ENCODE measurements at places on chromosomes 1 and 21.
A peak's percentile ranks its signal among the peaks of the same experiment; 100 is the strongest.

DNA sequence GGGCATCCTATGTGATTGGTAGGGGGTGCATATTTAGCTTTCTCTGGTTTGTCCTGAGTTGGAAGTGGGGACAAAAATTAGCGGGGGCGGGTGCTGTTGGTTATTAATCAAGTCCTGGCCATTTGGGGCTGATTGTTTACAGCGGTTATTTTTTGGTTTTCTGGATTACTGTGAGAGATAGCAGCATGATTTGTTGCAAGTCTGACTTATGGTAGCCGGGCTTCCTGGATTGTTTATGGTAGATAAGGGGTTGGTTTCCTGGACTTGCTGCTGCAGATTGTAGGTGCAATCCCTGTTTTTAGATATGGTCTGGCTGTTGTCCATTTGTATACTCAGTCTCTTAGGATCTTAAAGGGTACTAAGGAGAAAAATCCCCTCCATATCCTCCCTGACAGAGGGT lies 12.1 kb upstream of the PROK1 start:
- no peak for DNase-seq

- DNase-seq = no peak
These were observed 1.9 kb upstream of the CFH start for GRCh38 chr1:196649990-196650389.

DNA sequence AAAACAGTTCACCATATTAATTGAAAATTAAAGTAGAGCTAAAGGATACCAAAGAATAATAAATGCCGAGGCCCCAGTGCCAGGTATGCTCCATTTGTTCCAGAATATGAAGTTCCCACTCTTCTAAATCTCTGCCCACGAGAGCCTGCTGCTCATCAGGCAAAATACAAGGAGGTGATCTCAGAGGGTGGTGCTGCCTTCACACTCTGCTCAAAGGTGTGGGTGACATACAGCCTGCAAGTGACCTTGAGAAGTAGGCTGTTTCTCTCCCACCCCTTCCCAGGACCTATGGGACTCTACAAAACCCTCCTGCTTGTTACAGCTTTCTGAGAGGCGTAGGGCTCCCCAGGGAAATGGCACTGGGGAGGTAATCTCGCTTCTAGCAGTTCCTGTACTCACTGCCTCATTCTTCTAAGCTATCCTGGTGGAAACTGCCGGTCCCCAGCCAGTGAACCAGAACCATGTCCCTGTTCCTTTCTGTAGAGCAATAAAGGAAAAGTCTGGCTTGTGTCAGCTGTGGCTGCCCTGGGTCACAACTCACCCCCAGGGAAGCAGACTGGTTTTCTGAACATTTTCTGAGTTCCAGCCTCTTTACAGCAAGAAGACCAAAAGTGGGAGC lies 26.9 kb upstream of the DPT start:
- DNase-seq = no peak

GRCh38 chr1:74703386-74704182 lies 29.3 kb downstream of the CRYZ start:
- no peak for DNase-seq

GRCh38 chr21:17783481-17784179 lies 35.5 kb downstream of the C21orf91 start:
- peak; percentile 45 for DNase-seq

- DNase-seq = no peak
These were observed 6.2 kb downstream of the MED8 start for GRCh38 chr1:43383449-43383848.

DNA sequence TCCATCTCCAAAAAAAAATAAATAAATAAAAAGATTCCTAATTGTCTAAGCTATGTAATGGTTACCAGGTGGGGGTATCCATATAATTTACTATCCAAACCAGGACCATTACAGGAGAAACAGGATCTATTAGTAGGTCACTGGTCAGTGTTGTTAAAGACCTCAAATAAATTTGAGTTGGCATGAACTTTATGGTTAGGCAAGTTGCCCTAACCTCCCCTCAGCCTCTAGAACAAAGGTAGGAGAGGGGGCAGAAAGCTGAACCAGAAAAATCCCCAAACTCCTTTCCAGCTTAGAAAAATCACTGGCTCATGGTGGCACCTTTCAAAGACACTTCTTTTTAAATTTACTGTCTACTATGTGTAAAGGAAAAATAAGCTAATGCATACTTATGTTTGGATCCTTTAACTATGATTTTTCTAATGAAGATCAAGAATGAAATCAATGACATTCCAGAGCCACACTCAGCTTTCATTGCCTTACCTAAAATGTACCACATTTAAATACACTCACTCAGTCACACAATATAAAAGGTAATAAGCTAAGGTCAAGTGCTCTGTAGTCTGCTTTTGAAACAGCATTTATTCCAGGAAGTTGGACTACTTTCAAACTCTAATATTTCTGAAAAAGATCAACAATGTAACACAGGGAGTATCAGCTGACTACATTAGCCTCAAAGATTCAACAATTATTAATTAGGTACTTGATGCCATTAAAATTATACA lies 13.8 kb downstream of the EIF4G3 start:
- DNase-seq = no peak

DNA sequence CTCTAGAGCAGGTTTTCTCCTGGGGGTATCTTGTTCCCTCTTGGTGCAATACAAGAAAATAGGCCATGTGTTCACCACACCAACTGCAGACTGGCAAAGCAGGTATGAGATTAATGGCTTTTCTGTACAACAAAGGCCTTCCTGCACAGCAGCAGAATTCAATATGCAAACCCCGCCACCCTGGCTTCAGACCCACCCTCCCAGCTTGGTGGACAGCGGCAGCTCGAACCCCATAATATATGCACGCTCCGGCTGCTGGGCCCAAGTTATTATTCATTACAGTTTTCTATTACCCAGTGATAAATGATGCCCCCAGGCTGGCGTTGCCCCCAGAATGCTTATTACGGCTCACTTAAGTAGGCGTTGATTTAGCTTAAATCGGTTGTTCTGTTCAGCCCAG lies 144.2 kb downstream of the RRAGC start:
- no peak for DNase-seq

- DNase-seq = no peak
These were observed 6.4 kb downstream of the TSPAN2 start for GRCh38 chr1:115082949-115083348.

GRCh38 chr1:64855557-64855956 lies 110.7 kb downstream of the RAVER2 start:
- DNase-seq = no peak

GRCh38 chr1:38153778-38154470 lies 107.3 kb upstream of the POU3F1 start:
- no peak for DNase-seq

- DNase-seq = peak; percentile 23
These were observed 1.1 kb upstream of the TTC39A start for GRCh38 chr1:51331206-51332100.

GRCh38 chr1:238826891-238827290 lies 559.5 kb upstream of the CHRM3 start:
- DNase-seq = no peak

- DNase-seq = no peak
These were observed 30.3 kb downstream of the RSPH1 start for GRCh38 chr21:42465803-42466127.

DNA sequence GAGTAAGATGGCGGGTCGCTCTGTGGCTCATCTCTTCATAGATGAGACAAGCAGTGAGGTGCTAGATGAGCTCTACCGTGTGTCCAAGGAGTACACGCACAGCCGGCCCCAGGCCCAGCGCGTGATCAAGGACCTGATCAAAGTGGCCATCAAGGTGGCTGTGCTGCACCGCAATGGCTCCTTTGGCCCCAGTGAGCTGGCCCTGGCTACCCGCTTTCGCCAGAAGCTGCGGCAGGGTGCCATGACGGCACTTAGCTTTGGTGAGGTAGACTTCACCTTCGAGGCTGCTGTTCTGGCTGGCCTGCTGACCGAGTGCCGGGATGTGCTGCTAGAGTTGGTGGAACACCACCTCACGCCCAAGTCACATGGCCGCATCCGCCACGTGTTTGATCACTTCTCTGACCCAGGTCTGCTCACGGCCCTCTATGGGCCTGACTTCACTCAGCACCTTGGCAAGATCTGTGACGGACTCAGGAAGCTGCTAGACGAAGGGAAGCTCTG lies 2.4 kb downstream of the TNFAIP8L2 start:
- DNase-seq = peak; percentile 61

- DNase-seq = no peak
These were observed 1.3 kb downstream of the MTFR1L start for GRCh38 chr1:25821112-25821476.

DNA sequence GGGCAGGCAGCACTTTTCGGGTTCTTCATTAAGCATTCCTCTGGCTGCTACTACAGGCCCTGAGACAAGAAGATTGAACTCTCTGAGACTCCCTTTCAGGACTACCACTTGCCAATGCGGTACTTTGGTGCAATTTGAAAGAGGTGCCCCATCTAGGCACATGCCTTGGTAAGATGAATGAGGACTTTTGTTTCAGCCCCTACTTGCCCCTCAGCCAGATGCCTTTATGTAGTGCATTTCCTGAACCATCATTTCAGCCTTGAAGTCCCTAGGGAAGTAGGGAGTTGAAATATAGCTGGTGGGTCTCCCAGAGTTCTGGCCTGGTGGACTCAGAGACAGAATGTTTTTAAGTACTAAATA lies 123.8 kb downstream of the PLXNA2 start:
- no peak for DNase-seq

DNA sequence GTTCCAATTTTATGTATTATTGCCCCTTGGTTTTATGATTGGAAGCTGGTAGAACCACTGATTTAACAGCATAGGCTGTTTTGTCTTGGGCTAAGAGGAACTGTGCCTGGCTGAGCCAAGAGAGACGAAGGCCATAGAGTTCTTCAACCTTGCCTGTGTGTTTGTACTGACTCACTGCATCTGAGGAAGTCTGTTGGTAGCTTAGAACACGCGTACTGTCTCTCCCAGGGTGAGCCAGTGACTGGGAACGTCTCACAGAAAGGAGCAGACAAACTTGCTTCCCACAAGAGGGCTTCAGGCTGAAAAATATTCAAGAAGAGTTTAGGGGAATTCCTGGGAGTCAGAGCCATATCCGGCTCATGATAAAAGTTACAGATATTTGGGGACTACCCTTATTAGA lies 14.9 kb downstream of the TMEM51 start:
- DNase-seq = no peak

GRCh38 chr1:155171836-155172731 lies 1.0 kb downstream of the KRTCAP2 start:
- DNase-seq = no peak

DNA sequence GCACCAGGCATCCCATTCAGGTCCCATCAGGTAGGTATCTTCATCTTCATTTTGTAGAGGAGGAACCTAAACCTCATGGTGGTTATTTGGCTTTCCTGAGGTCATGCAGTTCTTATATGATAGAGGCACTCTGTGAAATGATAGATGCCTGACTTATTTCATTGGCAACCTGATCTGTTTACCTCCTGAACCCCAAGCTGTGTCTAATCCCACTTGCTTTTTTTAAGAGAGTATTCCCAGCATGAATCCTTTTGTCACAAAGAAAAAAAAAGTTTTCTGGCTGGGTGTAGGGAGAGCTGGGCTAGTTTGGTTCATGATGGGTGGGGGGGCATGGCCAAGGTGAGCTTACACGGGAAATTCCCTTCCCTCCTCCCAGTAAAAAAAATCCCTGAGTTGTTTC lies 154.2 kb downstream of the TENT5C start:
- no peak for DNase-seq

- DNase-seq = no peak
These were observed 45.0 kb downstream of the VAV3 start for GRCh38 chr1:107919953-107920352.
